Mesothelial cell of epicardium (in vitro differentiated cells): ENCODE measurements at places on chromosomes 11 and 22. TPM values are rescaled to one million over a fixed set of nuclear protein-coding genes. Genes with fewer than 3 reads are reported as not detected.
A peak's percentile ranks its signal among the peaks of the same experiment; 100 is the strongest.

DNA sequence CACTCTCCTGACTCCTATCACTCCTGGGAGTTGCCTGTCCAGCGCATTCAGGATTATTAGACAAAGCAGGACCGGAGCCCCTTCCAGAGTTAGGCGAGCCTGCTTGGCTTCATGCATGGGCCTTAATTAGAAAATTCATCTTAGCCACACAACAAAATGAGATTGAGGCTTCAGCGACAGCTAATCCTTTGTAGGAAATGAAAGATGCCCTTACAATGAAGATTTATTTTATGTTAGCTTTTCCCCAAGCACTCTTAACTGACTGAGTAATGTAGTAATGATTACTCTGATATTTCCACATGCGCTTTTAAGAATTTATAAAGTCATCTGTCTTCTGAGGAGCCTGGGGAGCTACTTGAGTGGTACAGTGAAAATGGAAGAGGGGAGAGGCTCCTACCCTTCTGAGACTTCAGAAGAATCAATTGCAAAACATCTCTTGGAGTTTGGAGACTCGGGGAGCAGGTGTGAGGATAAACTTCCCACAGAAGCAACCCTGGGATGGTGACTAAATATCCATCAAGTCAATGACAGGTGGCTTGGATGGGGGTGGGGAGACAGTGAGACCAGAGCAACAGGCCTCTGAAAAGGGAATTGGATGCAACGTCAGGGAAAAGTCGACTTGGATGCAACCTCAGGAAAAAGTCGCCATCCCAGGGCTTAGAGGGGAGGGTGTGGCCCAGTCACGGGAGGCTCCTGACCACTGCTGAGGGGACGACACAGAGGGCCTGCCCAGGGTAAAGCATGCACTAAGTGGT is 434.5 kb upstream of the B3GAT1 start:
- no peak for DNase-seq

JAM3 gene
- 36.2 to 39.3 TPM (median 37.6 TPM) in 3 replicates for total RNA-seq

DNA sequence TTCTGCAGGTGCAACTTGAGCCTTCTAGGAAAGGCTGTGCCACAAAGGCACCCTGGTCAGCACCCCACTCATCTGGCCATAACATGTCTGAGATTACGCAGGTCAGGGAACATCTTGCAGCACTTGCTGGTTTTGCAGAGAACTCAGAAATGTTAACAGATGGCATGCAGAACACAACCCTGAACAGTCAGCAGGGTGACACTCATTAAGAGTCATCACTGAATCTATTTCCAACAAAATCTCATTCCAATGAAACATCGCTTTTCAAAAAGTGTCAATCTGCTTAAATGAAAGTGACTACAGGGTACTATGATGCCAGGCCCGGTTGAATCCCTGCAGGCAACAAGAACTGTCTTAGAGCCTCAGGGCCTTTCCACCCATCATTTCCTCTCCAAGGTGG is 369.8 kb upstream of the CCDC90B start:
- DNase-seq: no peak

- DNase-seq: no peak
Observed at GRCh38 chr11:67647471-67647870, 3.1 kb downstream of the ACY3 start.

GRCh38 chr11:1289211-1289935 is 20.1 kb downstream of the TOLLIP start:
- DNase-seq: peak; percentile 10

RBMXL2 gene
- 0.16 to 0.22 TPM (median 0.16 TPM) in 3 replicates for total RNA-seq

GRCh38 chr11:72227316-72228228 is 3.0 kb downstream of the INPPL1 start:
- no peak for DNase-seq

DNA sequence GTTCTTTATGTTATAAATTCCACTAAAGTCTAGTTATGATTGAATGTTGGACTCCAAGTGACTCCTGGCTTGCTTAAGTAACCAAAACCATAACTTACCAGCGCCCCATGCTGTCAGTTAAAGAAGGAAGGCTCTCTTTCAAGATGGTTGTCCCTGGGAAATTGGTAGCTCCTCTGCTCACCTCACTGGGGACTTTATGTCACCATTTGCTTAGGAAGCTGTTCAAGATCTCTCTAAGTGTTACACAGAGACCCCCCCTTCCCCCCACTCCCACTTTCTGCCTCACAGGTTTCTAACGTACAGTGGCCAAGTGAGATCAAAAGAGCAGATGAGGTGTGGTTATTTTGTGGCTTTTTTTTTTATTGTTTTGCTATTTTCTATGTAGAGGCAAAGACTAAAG is 301.8 kb downstream of the AASDHPPT start:
- no peak for DNase-seq

- DNase-seq: no peak
Observed at GRCh38 chr11:61632096-61632495, 48.1 kb upstream of the DAGLA start.

DNA sequence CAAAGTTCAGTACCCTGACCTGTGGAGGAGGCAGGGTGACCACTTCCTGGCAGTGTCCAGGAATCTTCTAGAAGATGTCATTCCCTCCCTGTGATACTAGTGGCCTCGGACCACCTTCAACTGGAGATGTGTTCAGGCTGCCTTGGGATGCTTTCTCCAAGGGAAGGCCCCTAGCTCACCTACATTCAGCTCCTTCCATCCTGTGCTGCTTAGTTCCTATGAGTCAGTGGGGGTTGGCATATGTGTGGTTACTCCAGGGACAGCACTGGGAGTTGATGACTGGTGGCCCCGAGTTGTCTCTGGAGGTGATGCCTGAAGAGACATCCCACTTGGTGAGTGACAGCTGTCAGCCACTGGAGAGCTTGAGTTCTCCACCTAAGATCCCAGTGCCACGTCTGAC is 81.8 kb upstream of the OR9Q1 start:
- no peak for DNase-seq

GRCh38 chr22:39943337-39943736 is 16.9 kb upstream of the TMA7B start:
- no peak for DNase-seq

CFL1 gene
- total RNA-seq: 730 to 758 TPM (median 736 TPM) in 3 replicates

- DNase-seq: no peak
Observed at GRCh38 chr11:2509481-2510001, 64.7 kb downstream of the KCNQ1 start.

GRCh38 chr11:68418648-68419047 is 41.9 kb upstream of the PPP6R3 start:
- no peak for DNase-seq

DNA sequence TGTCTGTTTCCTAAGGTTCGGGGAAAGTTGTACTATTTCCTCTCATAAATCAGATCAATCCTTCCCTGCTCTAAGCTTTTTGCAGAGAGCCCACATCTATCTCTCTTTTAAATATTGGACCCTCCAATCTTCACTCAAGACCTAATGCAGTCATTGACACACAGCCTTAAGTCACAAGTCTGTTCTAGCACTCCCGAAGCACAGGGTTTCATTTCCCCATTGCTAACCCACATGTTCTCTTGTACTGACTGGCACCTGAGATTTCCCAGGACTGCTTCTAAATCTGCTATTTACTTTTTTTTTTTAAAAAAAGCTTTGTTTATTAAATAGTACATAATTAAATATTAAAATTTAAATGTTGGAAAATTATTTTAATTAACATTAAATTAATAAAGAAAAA is 674.7 kb downstream of the TBC1D22A start:
- DNase-seq: no peak

DNA sequence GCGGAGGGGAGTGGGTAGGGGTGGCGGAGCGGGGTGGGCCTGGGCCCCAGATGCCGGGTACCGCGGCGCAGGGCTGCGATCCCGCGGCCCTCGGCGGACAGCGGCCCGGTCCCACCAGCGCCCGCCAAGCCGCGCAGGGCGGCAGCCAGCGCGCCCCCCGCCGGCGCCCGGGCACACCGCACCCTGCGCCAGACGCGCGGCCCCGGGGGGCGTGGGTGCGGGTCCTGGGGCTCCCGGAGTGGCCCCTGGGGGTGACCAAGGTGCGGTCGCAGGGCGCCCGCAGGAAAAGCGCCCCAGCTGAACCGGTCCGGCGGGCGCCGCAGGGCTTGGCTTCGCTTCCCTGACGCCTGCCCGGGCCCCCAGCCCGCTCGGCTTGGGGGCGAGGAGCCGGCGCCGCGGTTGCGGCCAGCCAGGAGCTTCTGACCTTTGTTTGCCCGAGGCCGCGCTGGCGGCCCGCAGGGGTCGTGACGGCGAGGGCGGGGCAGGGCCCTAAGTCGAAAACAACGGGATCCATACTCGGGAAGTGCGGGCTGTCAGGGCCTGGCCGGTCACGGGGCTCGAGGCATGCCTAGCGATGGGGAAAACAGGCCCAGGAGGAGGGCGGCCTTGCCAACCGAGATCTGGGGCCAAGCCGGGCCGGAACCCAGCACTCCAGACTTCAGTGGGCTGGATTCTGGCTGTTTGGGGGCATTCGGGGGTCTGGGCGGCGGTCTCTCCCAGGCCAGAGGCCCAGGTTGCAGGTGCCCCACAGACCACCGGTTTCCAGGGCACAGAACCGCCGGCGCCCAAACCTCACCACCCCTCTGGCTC is 581 bp upstream of the AP5B1 start:
- no peak for DNase-seq

CCDC157 gene
- total RNA-seq: 4.7 to 5.8 TPM (median 4.7 TPM) in 3 replicates

DNA sequence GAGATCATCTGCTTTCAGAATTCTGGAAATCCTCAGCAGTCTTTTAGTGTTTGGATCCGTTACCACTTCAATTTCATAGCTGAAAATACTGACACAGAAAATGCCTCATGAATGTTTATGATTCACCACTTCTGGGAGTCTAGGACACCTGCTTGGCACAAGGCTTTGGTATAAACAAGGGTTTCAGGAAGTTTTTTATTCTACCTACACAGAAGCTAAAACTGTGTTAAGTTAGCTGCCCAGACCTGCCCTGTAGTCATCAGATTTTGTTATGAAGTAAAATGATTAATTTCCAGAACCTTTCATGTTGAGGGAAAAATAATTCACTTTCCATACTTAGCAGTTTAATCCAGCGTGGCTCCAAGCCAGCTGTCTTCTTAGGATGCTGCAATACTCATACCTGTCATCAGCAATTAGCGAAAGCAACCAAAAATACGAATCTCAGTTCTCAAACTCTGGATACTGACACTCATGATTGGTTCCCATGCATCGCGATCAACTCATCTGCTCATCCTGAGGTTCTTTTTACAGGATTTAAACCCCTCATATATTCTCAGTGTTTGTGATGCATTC is 458.5 kb upstream of the CCDC90B start:
- no peak for DNase-seq

DNA sequence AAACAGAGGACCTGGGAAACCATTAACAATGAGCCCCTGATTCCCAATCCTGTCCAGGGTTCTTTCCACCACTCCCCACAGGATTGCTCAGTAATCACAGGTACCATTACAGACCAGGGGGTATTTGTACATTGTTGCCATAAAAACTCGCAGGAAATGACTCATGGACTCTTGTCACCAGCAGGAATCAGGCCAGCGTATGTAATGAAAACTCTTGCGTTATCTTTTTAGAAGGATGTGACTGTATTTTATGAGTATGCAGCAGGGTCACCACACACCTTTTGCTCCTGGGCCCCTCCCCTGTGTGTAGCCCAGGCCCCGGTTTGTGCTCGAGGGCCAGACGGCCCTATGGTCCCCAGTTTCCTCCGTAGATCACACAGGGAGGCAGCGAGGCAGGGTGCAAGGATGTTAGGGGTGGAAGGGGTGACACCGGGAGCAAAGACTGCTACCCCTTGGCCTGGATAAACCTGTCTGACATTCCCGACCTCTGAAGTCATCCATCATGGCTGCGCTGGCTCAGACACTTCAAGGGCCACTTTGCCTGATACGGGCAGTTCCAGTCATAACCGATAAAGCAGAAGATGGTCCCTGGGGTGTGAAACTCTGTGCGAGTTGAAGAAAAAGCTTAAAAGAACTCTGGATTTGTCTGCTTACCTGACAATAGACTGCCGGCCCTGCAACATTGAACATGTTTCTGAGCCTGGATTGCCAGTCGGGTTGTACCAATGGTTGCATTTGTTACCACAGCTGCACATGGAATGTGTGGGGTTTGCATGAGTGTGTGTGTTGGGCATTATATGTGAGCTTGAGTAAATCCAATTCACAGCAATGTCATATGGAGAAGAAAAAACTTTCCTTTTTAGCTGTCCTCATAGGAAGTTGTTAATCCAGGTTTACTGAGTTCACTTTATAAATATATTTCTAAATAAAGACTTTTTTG is 56.9 kb downstream of the MICAL2 start:
- DNase-seq: no peak

PNPLA5 gene
- not detected in 3 replicates for total RNA-seq

- DNase-seq: no peak
Observed at GRCh38 chr11:77302752-77303151, 1.3 kb upstream of the GDPD4 start.

CCDC134 gene
- total RNA-seq: 16.9 to 19.1 TPM (median 18.4 TPM) in 3 replicates

- no peak for DNase-seq
Observed at GRCh38 chr11:7587712-7588111, 73.9 kb downstream of the PPFIBP2 start.

DNA sequence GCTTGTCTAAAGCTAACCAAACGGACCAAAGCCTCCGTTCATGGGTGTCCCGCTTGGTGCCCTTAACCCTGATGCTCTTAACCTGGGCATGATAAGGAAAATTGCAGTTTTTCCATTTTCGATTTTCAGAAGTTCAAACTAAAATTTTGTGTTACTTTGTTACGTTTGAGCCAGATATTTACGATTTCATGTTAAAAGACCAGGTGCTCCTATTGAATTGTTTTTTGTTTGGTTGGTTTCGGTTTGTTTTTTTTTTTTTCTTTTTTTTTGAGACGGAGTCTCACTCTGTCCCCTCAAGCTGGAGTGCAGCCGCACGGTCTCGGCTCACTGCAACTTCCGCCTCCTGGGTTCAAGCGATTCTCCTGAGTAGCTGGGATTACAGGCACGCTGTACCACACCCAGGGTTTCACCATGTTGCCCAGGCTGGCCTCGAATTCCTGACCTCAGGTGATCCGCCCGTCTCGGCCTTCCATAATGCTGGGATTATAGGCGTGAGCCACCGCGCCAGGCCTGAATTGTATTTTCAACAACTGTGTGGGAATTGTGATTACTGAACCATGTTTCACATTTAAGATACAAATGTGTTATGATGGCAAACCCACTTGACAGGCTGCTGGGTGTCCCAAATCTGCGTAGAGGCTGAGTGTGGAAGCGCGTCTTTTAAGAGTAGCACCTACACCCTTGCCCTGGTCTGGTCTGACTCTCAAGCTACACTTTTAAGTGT is 864 bp upstream of the USP28 start:
- DNase-seq: no peak

P2RY6 gene
- total RNA-seq: 0.36 to 0.51 TPM (median 0.45 TPM) in 3 replicates

- DNase-seq: peak; percentile 53
Observed at GRCh38 chr11:2097356-2097997, 41.7 kb downstream of the IGF2 start.

JRKL gene
- 12.2 to 12.9 TPM (median 12.7 TPM) in 3 replicates for total RNA-seq
